ENCODE measurements at places on chromosomes 7 and 10.

DNA sequence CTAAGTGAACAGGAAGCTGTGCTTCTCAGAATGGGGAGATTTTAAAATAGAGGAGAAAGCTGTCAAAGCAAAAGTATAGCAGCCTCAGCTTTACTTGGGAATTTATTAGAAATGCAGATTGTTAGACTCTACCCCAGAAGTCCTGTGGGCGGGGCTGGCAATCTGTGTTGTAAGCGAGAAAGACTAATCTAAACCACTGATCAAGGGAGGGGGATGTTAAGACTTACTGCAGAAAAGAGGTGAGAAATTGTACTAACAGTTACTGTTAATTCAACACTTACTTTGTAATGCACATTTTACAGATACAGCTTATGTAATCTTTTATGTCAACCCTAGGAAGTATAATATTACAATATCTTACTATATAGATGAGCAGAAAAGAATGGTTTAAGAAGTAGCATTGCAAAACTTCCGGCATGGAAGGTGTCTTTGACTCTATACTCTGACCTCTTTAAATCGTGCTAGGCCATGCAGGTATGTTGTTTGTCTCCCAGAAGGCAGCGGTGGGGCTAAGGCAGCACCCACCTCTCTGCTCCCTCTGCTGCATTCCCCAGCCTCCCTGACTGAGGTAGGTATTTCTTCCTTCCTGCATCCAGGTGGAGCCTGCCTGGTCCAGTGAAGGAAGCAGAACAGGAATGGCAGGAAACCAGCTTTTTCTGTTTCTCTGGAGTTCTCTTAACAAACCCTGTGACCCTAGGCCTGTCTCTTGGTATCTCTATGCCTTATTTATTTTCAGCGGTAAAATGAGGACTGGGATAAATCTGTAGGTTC is 462.2 kb downstream of the AUTS2 start:
- no peak overlapping the region for H3K27ac ChIP-seq
- H3K4me1 ChIP-seq, result no peaks in the 10 kb centered on the region
- H3K36me3 ChIP-seq, result no peaks in the 10 kb centered on the region
- no peak overlapping the region for H3K4me3 ChIP-seq

- no peaks in the 10 kb centered on the region for H3K36me3 ChIP-seq
- H3K27ac ChIP-seq, result no peak overlapping the region
- no peaks in the 10 kb centered on the region for H3K4me1 ChIP-seq
- no peak for DNase-seq
- H3K27me3 ChIP-seq, result no peaks in the 10 kb centered on the region
These were observed 119.8 kb downstream of the EBF3 start for GRCh38 chr10:129844216-129844766.

- H3K36me3 ChIP-seq, result no peaks in the 10 kb centered on the region
- no peak overlapping the region for H3K4me3 ChIP-seq
- no peaks in the 10 kb centered on the region for H3K27me3 ChIP-seq
- no peaks in the 10 kb centered on the region for H3K4me1 ChIP-seq
- DNase-seq, result no peak
These were observed 47.2 kb downstream of the GSAP start for GRCh38 chr7:77368974-77369373.

DNA sequence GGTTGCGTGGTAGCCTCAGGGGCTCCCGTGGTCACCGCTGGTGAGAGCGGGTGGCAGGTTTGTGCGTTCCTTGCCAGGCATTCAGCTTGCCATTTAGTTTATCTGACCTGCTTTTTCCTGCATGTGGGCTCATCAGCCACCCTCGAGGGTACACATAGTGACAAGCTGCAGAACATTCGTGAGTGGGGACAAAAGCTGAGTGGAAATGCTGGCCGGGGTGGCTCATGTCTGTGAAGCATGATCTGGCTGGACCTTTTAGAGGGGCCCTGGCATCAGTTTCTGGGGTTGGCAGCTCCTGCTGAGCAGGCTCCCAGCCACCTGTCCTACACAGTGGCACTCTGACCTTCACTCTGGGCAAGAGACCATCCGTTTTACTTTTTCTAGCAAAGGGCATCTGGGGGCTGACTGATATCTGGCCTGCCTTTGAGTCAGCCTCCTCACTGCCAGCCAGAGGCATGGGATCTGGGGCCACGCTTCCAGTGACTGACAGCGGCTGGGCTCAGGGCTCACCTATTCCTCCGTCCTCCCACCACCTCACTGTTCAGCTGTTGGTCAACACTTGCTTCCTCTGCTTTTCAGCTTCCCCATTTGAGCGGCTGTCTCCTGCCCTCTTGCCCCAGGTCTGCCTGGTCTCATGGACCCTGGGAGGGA is 75.0 kb downstream of the LANCL2 start:
- H3K4me3 ChIP-seq, result no peak overlapping the region
- H3K27ac ChIP-seq, result no peak overlapping the region
- H3K36me3 ChIP-seq, result no peaks in the 10 kb centered on the region
- no peaks in the 10 kb centered on the region for H3K4me1 ChIP-seq
- H3K27me3 ChIP-seq, result no peaks in the 10 kb centered on the region

DNA sequence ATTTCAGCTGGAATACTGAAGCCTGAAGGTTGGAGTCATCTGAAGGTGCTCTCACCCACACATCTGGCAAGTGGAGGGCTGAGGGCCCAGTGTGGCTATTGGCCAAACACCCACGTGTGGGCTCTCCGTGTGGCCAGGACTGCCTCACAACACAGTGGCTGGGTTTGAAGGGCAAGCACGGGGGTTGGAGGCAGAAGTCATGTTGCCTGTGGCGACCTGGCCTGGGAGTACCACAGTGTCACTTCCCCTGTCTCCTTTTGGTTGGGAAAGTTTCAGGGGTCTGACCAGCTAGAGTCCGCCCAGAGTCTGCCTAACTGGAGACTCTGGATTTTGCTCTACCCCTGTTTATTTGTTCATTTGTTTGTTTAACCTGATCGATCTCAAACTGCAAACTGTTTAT is 169.5 kb downstream of the DNAJB6 start:
- H3K4me1 ChIP-seq, result no peaks in the 10 kb centered on the region
- H3K27me3 ChIP-seq, result no peaks in the 10 kb centered on the region
- H3K4me3 ChIP-seq, result no peak overlapping the region
- no peaks in the 10 kb centered on the region for H3K36me3 ChIP-seq
- no peak overlapping the region for H3K27ac ChIP-seq

GRCh38 chr7:117098457-117098856 is 145.2 kb downstream of the ST7 start:
- no peak overlapping the region for H3K4me3 ChIP-seq
- H3K27me3 ChIP-seq, result no peaks in the 10 kb centered on the region
- no peak overlapping the region for H3K27ac ChIP-seq
- H3K4me1 ChIP-seq, result peaks cover 5% of the 10 kb centered on the region
- H3K36me3 ChIP-seq, result no peaks in the 10 kb centered on the region

DNA sequence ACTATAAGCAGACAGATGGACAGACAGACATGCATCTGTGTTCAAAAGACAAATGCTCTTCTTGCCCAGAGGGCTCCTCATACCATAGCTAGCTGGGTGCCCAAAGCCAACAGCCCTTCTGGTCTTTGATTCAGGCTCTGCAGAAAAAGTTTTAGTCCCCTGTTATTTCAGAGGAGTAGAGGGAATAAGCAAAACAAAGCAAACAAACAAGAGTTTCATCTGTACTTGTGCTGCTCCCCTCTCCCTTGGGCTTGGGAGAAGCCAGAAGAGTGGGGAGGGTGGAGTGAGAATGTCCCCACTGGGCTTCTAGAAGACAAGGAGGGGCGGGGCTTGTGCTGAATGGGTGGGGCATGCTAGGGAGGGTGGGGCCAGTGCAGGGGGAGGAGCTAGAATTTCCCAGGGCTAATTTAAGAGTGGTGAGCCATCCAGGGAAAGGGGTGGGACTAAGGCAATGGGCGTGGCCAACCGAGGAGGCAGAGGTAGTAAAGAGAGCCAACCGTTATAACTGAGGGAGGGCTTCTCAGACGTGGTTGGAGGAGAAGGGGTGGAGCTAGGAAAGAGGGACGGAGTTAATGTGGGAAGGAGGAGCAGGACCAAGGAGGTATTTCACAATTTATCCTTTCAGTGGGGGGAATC is 101.2 kb upstream of the MGMT start:
- H3K27me3 ChIP-seq, result no peaks in the 10 kb centered on the region
- DNase-seq, result no peak
- no peak overlapping the region for H3K27ac ChIP-seq
- no peak overlapping the region for H3K4me3 ChIP-seq
- no peaks in the 10 kb centered on the region for H3K36me3 ChIP-seq

- H3K4me1 ChIP-seq, result no peaks in the 10 kb centered on the region
- H3K4me3 ChIP-seq, result no peak overlapping the region
- DNase-seq, result no peak
These were observed 11.4 kb downstream of the NPVF start for GRCh38 chr7:25216837-25217236.

DNA sequence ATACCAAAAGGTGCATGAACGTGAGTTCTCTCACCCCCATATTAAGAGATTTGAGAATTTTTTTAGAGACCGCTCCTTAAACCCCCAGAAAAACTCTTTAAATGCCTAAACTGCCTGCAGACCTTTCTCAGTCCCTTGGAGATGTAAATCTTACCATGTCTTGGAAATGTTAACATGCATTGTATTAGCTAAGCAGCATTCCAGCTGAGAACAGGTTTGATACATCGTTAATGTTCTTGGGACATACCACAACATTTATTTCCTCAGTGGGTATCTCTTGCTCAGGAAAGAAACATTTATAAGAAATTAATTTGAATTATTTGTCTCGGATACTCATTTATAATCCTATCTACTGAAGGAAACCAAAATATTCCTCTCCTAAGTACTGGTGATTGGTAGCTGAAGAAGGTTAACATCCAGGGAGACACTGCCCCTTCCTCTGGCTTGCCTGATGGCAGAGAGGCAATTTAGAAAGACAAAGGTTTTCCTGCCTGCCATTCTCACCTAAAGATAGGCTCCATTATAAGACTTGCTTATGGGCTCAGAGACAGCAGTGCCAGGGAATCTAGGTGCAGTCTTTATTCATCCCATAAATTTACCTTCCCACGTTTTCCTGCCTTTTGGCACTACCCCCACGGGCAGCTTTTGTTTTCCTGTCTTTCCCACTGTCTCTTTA is 141.2 kb downstream of the COBL start:
- no peak for DNase-seq
- no peaks in the 10 kb centered on the region for H3K36me3 ChIP-seq
- H3K4me1 ChIP-seq, result no peaks in the 10 kb centered on the region
- no peak overlapping the region for H3K4me3 ChIP-seq
- H3K27me3 ChIP-seq, result no peaks in the 10 kb centered on the region

- H3K27me3 ChIP-seq, result no peaks in the 10 kb centered on the region
- H3K36me3 ChIP-seq, result no peaks in the 10 kb centered on the region
- H3K4me1 ChIP-seq, result no peaks in the 10 kb centered on the region
- peak; percentile 96 for DNase-seq
These were observed 25.5 kb downstream of the ADK start for GRCh38 chr10:74176380-74177139.

DNA sequence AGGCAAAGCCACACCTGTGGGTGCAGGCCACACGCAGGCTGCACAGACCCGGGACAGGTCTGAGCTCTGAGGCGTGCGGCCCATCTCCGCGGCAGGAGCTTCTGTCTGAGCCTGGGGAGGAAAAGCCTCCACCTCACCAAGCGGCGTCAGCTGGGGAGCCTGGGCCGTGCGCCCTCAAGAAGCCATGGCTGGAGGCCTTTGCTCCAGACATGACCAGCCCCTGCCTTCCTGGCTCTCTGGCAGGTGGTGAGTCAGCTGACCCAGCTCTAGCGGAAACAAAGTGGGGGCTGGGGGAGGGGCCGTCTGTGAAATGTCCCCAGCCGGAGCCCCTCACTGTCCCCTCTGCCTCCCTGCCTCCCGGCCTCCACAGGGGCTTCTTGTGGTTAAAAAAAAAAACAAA is 12.5 kb downstream of the GPER1 start:
- DNase-seq, result no peak
- H3K27me3 ChIP-seq, result no peaks in the 10 kb centered on the region
- H3K4me3 ChIP-seq, result no peak overlapping the region
- H3K27ac ChIP-seq, result no peak overlapping the region

GRCh38 chr7:17654940-17655339 is 285.4 kb downstream of the SNX13 start:
- no peaks in the 10 kb centered on the region for H3K36me3 ChIP-seq
- H3K27me3 ChIP-seq, result no peaks in the 10 kb centered on the region
- DNase-seq, result no peak
- no peak overlapping the region for H3K4me3 ChIP-seq
- H3K4me1 ChIP-seq, result no peaks in the 10 kb centered on the region

DNA sequence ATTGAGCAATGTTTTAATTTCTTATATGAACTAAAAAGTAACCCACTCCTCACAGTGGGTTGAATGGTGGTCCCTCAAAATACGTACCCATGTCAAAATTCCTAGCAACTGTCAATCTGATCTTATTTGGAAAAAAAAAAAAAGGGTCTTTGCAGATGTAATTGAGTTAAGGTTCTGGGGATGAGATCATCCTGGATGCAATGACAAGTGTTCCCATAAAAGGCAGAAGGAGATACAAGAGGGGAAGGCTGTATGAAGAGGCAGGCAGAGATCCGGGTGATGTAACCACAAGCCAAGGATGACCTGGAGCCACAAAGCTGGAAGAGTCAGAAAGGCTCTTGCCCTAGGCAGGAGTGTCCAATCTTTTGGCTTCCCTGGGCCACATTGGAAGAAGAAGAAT is 516.3 kb upstream of the MKI67 start:
- no peaks in the 10 kb centered on the region for H3K4me1 ChIP-seq
- H3K27ac ChIP-seq, result no peak overlapping the region
- no peaks in the 10 kb centered on the region for H3K36me3 ChIP-seq
- H3K4me3 ChIP-seq, result no peak overlapping the region
- H3K27me3 ChIP-seq, result no peaks in the 10 kb centered on the region

DNA sequence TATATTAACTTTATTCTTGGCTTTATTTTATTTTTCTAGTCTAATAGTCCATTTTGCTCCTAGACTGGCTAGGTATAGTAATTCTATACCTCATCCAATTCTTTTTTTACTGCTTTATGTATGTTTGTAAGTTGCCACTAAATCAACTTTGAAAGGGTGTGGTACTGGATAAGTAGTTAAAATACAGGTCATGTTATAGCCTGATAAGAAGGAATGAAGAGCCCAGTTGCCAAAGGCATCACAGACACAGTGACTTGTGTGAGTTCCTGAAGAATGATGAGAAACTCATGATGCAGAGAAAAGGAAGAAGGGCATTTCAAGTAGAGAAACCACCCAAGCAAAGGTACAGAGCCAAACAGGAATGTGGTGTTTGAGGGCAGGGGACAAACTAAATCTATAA is 27.3 kb downstream of the NAPEPLD start:
- no peaks in the 10 kb centered on the region for H3K4me1 ChIP-seq
- H3K27me3 ChIP-seq, result no peaks in the 10 kb centered on the region
- H3K27ac ChIP-seq, result no peak overlapping the region
- no peak overlapping the region for H3K4me3 ChIP-seq
- no peak for DNase-seq

GRCh38 chr10:29387269-29387668 is 98.4 kb downstream of the LYZL1 start:
- no peak overlapping the region for H3K4me3 ChIP-seq
- no peak for DNase-seq
- H3K36me3 ChIP-seq, result no peaks in the 10 kb centered on the region
- H3K27ac ChIP-seq, result no peak overlapping the region
